ENCODE measurements at places on chromosomes 5 and 9.

DNA sequence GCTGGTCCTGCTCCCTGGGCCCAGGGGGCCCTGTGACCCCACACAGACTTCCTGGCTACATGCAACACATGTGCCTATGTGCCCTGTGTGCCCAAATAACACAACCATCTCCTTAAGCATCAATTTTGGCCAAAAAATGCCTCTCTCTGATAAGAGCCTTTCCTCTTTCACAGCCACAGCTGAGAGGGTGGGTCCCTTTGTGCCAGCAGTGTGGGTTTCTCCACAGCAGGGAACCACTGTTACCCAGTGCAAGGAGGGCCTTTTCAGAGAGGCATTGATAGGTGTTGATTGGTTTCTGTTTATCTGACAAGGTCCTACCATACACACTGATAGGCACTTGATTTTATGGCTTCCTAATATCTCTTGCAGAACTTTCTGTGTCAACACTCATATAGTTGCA lies 42.7 kb downstream of the SYK start:
- no peak for DNase-seq

- no peak for DNase-seq
These were observed 85.1 kb upstream of the LRRTM2 start for GRCh38 chr5:138960145-138960692.

- no peak for DNase-seq
These were observed 256.2 kb downstream of the ARRDC3 start for GRCh38 chr5:91126888-91127287.

- DNase-seq: no peak
These were observed 73.3 kb downstream of the GLIS3 start for GRCh38 chr9:4226331-4227250.

DNA sequence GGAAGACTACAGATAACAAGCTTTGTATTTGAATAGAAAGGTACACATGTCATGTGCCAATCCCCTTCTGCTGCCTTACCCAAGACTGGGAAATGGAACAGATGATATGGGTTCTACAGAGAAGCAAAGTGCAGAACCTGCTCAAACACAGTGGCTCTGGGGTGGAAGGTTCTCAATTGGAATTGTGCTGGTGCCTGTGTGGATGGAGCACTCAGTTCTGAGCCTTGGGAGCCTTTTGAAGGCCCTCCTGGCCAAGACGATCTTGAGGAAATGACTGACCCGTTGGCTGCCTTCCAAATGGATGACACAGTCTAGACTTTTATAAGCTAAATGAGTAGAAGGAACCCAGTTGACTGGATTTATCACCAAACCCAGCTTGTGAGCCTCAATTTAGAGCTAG lies 4.2 kb upstream of the PRSS3 start:
- DNase-seq: no peak

GRCh38 chr5:76403766-76404222 lies 709 bp downstream of the IQGAP2 start:
- DNase-seq: peak; percentile 85

DNA sequence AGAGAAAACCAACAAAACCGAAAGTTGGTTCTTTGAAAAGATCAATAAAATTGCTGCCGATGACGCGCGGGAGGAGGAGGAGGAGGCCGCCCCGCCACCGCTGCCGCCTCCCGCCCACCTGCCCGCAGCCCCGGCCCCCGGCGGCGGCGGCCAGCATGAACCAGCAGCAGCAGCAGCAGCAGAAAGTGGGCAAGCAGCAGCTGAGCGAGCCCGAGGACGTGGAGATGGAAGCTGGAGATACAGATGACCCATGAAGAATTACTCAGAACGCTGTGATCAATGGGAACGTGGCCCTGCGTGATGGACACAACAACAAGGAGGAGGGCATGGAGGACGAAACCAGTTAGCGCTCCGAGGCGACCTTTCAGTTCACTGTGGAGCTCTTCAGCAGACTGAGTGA lies 53.9 kb upstream of the EFNA5 start:
- no peak for DNase-seq

- DNase-seq: no peak
These were observed 126.0 kb upstream of the FAM120A start for GRCh38 chr9:93325307-93326035.

DNA sequence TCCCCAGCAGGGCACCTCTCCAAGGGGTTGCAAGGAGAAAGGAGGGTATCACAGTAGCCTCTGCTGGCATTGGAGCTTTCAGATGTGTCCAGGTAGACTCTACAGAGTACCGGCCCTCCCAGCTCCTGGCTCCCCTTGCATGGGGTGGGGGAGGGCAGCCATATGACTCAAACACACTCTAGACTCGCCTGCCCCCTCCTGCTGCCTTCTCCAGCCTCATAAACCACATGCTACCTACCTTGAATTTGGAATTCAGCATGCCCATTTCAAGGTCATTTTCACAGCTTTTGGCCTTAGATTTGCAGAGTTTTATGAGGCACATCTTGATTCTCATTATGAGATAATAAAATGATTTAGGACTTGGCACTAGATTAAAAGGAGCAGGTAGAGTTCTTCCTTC lies 32.8 kb upstream of the SMIM32 start:
- DNase-seq: no peak

DNA sequence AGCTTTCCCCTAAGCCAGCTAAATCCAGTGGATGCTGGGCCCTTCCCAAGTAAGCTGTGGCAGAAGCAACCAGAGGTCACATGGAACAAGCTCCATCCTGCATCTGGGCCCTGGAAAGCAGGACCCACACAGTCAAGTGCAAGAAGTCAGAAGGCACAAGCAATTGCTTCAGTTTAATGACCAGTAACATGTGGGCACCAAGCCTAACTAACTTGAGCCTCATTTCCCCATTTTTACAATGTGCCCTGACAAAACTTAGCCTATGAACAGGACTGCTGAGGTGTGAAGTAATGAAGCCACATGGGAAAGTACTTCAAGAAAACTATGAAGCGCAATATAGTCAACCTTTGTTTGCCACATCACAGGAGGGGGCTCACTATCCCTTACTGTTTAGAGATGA lies 90.5 kb downstream of the TLE1 start:
- no peak for DNase-seq

- DNase-seq: no peak
These were observed 2.1 kb upstream of the HSDL2 start for GRCh38 chr9:112377684-112378327.

DNA sequence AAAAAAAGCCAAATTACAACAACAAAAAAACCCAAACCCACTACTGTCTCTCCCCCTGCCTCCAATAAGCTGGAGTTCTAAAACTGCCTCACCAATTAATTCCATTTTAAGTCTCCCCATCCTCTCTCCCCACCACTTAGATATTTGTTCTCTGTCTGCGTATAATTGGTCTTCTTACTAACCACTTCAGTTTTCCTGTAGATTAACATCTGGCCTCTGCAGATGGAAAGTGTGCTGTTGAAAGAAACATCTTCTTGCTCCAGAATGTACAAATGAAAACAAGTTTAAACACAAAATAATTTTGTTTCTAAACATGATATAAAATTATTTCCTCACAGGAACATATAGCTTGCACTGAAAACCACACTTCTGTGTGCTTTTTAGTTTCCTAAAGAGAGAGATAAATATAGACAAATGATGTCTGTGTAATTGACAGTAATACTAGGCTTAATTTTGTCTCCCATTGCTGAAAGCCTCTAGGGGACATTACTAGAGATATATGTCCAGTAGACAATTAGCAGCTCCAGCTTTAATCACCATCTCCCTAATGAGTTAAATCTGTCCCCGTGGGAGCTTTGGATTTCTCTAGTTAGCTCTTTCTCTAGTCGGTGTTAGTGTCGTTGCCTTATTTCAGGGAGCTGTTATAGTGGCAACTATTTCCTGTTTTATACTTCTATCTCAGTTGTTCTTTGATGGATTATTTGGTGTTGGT lies 164.0 kb downstream of the ARHGAP26 start:
- DNase-seq: no peak

GRCh38 chr5:1268666-1269065 lies 26.2 kb downstream of the TERT start:
- no peak for DNase-seq

DNA sequence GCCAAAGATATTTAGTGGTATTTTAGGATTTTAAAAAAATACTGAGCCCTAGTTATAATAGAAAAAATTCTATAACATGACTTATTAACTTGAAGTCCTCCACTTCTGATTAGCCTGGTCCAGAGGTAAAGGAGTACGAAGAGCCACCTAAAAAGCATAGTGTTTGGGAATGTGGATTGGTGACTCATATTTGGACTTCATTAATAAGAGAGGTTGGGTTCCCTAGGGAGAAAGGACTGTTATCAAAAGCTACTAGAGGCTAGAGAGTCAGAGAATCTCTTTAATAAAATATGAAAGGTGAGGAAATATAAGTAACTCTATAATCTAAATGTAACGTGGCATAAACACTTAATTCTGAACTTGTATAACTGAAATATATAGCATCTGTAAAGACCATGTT lies 180.7 kb upstream of the TARS1 start:
- no peak for DNase-seq

DNA sequence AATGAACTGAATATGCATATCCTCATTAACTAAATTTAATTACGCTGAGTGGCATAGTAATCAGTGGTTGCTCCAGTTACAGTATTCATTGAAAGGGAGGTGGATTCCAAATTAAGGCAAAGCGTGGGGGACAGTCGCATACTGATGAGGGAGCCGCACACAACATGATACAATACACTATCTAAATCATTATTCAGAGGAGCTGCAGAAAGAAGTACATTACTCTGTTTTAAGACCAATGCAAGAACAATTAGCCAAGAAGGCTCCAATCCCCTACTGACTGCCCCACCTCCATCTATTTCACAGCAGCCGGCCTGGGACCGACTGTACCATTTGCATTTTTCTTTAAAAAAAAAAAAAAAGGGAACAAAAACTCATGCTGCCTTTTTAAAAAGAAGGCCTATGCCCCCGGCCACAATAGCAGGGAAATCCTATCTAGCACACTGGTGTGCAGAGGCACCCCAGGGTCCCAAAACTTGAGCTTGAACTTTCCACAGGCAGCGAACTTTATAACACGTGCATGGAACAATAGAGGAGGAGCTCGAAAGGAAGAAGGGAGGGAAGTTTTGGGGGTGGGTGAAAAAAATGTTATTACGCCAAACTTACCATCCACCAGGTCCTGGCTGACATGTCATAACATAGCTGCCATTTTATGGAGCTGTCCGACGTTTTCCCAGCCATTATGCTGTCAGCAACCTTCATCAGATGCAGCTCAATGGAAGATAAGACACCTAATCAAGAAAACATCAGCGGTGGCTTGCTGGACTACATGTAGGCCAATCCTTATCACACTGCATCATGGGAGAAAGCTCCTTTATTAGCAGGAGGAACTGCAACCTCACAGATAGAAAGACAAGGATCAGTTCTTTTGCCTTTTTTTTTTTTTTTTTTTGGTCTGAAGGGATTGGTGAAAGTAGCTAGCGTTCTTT lies 161.6 kb downstream of the ZDHHC21 start:
- no peak for DNase-seq

DNA sequence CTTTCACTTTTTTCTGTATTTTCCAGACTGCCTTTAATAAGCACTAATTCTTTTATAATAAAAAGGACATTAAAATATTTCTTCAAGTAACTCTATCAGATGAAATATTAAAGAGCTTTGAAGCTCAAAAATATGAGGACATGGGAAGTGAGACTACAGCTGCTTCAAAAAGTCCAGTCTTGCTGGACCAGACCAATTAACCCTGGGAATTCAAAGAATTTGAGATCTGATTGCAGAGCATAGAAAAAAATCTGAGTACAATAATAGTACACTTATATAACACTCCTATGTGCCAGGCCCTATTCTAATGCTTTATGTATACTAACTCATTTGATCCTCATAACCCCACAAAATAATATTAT lies 9.8 kb downstream of the TMEM245 start:
- no peak for DNase-seq

- no peak for DNase-seq
These were observed 129.3 kb upstream of the SEMA6A start for GRCh38 chr5:116703941-116704340.

DNA sequence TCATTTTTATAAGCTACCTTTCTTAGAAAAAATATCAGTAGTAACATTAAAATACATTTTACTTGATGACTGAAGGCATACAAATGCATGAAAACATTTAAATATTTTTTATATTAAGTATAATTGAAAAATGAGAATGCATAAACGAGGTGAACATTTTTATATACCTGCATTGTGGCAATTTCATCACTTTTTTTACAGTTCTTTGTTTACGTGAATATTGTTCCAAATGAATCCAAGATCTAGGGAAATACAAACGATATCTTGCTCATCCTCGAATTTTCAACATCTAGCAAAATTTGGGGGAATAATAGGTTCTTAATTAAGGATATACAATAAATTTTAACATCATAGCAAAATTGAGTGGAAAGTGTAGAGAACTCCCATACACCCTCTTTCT lies 45.5 kb upstream of the ALDH1A1 start:
- DNase-seq: no peak

- no peak for DNase-seq
These were observed 351.0 kb downstream of the PRELID2 start for GRCh38 chr5:145484158-145484557.

GRCh38 chr5:158780656-158781237 lies 319.0 kb downstream of the EBF1 start:
- DNase-seq: no peak

DNA sequence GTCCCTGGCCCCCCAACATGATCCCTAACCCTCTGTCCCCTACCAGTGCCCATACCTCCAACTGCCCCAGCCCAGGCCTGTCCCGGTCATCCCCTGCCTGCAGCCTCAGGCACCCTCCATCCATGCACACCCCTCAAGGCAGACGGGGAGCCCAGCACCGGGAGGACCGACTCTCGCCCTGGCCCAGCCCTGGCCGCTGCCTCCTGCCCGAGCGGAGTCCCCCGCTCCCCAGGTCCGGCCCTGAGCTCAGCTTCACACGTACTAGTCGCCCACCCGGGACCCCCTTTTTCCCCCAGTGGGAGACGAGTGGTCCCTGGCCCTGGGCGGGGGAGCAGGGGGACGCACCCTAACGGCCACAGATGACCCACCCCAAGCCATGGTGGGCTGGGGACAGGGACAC lies 49.0 kb upstream of the UBAC1 start:
- DNase-seq: no peak

DNA sequence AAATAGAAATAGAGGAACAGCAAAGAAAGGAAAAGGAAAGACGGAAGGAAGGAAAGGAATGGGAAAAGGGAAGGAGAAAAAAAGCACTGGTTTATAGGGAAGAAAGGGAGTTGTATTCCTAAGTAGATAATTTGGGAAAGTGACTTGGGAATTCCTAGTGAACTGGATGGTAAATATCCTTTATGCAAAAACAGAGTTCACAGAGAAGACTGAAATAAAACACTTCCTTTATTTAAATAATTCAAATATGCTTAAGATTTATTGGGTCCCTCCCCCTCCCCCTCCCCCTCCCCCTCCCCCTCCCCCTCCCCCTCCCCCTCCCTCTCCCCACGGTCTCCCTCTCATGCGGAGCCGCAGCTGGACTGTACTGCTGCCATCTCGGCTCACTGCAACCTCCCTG lies 69.4 kb downstream of the PJA2 start:
- DNase-seq: no peak

- DNase-seq: no peak
These were observed 75.1 kb downstream of the SH3GL2 start for GRCh38 chr9:17653947-17654465.

GRCh38 chr5:9348401-9348996 lies 197.4 kb downstream of the SEMA5A start:
- no peak for DNase-seq

- DNase-seq: no peak
These were observed 223.7 kb upstream of the GRAMD2B start for GRCh38 chr5:126199467-126199866.

Data from posterior vena cava (tissue), 2 donors.